ENCODE measurements at places on chromosomes 12 and 14.

- no peak for DNase-seq
Observed at GRCh38 chr12:17370621-17371020, 719.4 kb downstream of the RERGL start.

GRCh38 chr12:72610342-72610741 is 338.2 kb downstream of the TRHDE start:
- DNase-seq = no peak

- no peak for DNase-seq
Observed at GRCh38 chr12:32005496-32006125, 46.4 kb downstream of the RESF1 start.

- peak; percentile 44 for DNase-seq
Observed at GRCh38 chr12:130026608-130027176, 122.9 kb upstream of the TMEM132D start.

- no peak for DNase-seq
Observed at GRCh38 chr12:121578230-121579189, 2.3 kb downstream of the KDM2B start.

DNA sequence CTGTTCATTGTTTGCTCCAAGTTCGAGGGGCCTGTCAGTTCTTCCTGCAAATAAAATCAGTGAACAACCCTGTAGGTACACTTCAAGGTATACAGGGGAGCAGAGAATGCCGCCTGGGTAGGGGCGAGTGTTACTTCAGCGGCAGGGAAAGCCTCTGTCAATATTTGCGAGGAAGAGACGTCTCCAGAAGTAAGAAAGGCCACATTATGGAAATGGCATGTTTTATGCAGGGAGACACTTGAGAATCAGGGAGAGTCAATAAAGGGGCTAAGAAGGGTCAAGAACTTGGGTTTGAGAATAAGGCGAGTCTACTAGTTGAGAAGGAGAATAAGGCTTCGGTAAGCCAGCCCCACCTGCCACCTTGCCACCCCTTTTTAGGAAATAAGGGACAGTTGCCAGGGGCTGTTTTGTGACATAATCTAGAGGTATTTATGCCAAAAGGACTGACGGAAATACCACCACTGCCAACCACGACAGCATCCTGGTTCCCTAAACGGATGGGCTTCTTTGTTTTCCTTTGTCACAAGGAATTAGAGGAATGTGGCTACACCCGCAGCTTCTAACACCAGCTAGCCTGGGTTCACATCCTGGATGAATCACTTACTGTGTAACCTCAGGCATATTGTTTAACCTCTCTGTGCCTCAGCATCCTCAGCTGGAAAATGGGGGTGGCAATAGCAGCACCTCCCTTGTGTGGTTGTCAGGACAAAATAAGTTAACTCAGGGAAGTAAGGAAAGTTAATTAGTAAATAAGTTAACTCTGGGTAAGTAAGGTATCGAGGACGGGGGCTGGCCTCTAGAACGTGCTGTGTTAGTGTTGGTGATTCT is 67.7 kb downstream of the EID3 start:
- no peak for DNase-seq

DNA sequence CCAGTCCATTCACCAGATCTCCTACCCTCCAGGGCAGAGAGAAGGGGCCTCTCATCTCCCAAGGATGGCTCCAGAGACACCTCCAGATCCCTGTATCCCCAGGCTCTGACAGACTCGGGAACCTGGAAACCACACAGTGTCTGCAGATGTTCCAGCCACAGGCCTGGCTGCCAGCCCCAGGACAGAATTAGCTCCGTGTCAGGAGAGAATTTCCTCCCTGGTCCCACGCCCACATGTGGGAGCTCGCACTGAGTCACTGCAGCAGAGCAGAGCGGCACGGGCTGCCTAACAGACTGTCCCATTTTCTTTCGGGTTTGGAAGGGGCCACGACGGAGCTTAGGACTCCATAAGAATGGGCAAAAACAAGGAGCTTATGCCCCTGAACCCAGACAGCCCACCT is 33.6 kb downstream of the CMKLR1 start:
- peak; percentile 90 for DNase-seq

DNA sequence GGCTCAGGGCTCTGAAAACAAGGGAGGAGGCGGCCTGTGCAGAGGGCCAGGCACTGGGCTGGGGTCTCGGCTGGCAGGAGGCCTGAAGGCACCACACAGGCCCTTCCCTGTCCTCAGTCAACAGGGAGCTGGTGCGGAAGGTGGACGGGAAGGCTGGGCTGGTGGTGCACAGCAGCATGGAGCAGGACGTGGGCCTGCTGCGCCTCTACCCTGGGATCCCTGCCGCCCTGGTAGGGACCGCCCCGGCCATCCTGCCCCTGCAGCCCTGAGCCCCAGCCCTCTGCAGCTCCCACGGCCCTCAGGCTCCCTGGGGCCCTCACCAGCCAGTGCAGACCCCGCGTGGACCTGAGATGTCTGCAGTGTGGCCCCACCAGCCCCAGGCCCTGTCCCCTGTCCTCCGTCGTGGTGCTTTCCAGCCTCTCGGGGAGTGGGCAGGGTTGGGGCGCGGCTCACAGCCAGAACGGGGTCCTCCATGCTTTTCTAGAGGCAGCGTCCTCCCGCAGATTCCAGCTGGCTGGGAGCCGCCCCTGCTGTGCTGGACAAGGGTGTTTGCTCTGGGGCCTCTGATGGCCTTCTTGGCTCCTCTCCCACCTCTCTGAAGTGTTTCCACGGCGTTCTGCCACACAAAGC is 18.1 kb downstream of the ASPG start:
- no peak for DNase-seq

GRCh38 chr12:19967431-19967830 is 400.9 kb upstream of the PDE3A start:
- DNase-seq = peak; percentile 54

All from inflammatory macrophage treated with lipopolysaccharide for 1 hour (primary cell).